ENCODE measurements at places on chromosomes 3 and 15. TPM values are rescaled to one million over a fixed set of nuclear protein-coding genes. Genes with fewer than 3 reads are reported as not detected.

Gene GPR171
- not detected for total RNA-seq

Gene RASGRP1
- total RNA-seq = 0.27 TPM

Gene CEMIP
- total RNA-seq = 17.2 TPM

DNA sequence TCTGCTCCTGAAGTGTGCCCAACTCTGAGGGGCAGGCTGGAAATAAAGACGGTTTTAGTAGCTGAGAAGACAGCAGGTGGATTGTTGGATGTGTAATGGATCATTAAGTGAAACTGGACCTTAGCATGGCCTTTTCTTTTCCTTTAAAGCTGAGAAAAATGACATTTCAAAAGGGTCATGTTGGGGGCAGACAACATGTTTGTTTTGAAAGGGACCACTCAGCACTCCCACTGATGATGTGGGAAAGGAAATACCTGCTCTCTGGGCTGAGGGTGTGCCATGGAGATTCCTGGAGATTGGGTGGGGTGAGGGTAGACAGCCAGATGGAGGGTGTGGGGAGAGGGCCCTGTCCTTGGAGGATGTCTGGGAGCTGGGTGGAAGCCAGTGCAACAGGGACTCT, 38.4 kb downstream of the ANAPC13 start:
- DNase-seq = no peak

- DNase-seq = no peak
These were observed 386.7 kb downstream of the UNC13C start for GRCh38 chr15:54364961-54365360.

DNA sequence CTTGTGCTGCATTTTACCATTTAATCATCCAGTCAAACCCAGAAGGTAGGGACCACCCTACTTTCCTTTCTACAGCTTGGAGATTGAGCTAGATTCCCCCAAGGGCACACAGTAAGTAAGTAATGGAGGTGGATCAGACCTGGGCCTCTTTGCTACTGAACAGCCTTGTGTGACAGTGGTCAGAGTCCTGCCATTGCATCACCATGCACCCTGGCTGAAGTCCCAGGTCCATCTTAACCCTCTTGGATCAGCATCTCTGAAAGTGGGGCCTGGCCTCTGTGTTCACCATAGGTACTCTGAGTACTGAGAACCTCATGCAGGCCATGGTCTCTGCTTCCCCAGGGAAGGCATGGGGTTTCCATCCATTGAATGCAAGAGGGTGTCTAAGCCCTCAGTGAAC, 34.5 kb upstream of the ATP10A start:
- no peak for DNase-seq

- DNase-seq = no peak
These were observed 954.2 kb downstream of the CADM2 start for GRCh38 chr3:85912980-85913379.

DNA sequence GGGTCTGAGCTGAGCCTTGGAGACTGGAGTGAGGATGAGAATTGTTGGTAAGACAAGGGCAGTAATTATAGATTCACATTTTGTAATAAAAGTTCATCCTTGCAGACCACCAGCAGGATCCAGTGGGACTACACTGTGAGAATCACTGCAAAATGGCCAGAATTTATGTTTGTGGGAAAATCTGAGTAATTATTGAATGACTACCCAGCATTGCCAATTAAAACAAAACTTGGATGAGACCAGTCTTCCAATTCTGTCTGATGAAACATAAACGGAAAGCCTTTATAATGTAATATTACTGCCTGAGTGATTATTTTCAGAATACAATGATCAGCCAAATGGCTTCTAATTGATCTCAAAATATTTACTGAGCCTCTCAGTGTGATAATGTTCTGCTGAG, 323.3 kb upstream of the C2CD4B start:
- DNase-seq = no peak

GRCh38 chr3:72418244-72418643, 430.0 kb downstream of the SHQ1 start:
- DNase-seq = no peak

GRCh38 chr15:63970621-63971426, 75.5 kb downstream of the DAPK2 start:
- DNase-seq = no peak

GRCh38 chr3:195113536-195114425, 157.2 kb downstream of the XXYLT1 start:
- no peak for DNase-seq

All from myocyte (in vitro differentiated cells).